ENCODE measurements at places on chromosomes 11 and 22.

DNA sequence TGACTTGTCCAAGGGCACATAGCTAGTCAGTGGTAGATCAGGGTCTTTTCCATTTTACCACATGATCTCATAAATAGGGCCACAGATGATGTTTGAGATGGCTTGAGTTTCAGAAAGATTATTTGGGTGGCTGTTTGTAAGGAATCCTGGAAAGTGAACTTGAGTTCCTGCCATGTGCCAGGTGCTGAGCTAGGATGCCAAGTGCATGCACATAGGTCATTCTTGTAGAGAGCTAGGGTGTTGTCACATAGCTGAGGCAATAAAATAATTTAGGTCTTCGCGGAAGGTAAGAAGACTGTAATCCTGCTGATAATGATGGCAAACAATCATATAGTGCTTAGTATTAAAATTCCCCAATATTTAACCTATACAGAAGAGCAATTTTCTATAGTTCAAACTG, 1162.6 kb upstream of the TENM4 start:
- DNase-seq: no peak

- no peak for DNase-seq
Observed at GRCh38 chr11:17538731-17539130, 5.5 kb downstream of the USH1C start.

DNA sequence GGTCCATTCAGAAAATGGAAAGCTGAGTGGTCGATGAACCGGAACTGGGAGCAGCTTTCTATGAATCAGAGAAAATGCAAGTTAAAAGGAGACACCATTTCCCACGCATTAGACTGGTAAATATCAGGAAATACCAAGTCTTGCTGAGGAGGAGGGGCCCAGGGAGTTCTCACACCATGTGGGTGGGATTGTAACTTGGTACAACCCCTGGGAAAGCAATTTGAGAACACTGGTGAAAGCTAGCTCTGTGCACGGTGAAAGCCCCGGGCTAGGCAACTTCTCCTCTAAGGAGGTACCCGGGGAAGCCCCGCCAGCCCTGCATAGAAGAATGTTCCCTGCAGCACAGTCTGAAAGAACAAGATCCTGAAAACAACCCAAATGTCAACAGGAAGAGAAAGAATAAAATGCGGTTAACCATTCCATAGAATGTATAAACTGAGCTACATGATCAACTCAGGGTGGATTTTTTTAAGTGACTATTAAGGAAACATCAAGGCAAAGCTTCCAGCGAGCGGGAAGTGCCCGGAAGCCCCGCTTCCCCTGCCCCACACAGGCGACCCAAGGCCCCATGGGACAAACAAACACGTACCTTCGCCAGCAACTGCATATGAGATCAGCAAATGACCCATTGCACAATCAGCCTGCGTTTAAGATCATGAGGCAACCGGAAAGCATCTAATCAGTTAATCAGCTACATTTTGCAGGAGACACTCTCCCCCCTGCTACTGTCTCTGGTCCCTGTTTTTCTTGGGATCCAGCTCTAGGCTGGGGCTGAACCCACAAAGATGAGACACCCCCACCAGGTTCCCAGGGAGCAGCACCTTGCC, 11.3 kb downstream of the SHANK2 start:
- DNase-seq: no peak

DNA sequence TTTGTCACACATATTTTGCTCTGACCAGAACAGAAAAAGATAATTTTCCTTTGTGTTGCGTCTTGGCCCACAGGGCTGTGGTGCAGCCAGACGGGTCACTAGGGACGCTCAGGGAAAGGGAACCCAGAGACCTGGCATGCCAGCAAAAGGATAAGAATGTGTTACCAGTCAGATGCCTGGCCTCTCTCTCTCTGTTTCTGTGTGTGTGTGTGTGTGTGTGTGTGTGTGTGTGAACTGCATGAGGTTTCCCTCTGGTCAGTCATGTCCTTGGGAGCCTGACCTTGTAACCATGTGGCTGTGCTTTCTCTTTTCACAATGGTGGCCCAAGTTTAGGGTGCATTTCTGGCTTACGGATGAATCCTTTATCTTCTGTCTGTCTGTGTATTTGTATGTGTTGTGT, 25.4 kb downstream of the CCKBR start:
- DNase-seq: no peak

DNA sequence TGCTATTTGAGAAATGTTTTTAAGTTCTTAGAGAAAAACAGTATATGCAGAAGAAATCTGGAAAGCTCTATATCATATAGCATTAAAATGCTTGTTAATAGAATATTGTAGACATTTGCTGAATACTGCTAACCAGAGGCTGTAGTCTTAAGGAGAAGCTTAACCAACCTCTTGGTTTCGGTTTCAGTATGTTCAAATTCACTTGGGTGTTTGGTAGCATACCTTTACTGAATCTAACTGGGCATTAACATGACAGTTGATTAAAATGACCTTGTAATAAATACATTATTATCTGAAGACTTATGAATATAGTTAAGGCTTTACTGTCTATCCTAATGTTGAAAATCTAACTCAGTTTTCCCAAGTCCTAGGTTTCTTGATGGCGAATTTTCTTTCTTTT, 5.4 kb downstream of the PCF11 start:
- no peak for DNase-seq
